ENCODE measurements at places on chromosomes 6 and 20. TPM values are rescaled to one million over a fixed set of nuclear protein-coding genes. Genes with fewer than 3 reads are reported as not detected.

LAMA4 gene
- 56.5 TPM for total RNA-seq

MACROD2 gene
- total RNA-seq: 12.5 TPM

GTF2H4 gene
- 16.7 TPM for total RNA-seq

DNPH1 gene
- total RNA-seq: 61.9 TPM

EDN3 gene
- 220 TPM for total RNA-seq

PPP1R14C gene
- total RNA-seq: 23.8 TPM
